ENCODE measurements at places on chromosomes 3 and 15.

GRCh38 chr15:99738021-99738847 lies 5.0 kb upstream of the LYSMD4 start:
- no peak for DNase-seq

DNA sequence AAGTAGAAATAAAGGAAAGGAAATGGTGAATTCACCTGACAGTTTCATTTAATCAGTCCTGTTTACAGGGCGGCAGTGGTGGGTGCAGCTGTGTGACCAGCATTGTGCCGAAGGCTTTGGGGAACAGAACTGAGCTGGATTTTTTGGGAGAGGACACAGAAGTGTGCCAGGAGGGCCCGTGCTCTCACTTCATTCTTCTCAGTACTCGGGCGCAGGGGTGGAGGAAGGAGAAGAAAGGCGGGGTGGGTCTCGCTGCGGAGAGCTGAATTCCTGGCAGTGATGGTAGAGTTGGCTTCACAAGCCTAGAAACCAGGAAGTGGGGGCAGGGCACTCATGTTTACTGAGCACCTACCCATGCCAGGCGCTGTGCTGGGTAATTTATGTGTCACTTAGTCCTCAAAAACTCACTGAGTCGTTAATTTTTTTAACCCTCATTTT lies 64.6 kb downstream of the CRTC3 start:
- no peak for DNase-seq

- no peak for DNase-seq
Measured at GRCh38 chr3:64141476-64141875, 83.8 kb downstream of the PRICKLE2 start.

- DNase-seq = no peak
Measured at GRCh38 chr3:187994221-187995042, 159.5 kb upstream of the LPP start.

DNA sequence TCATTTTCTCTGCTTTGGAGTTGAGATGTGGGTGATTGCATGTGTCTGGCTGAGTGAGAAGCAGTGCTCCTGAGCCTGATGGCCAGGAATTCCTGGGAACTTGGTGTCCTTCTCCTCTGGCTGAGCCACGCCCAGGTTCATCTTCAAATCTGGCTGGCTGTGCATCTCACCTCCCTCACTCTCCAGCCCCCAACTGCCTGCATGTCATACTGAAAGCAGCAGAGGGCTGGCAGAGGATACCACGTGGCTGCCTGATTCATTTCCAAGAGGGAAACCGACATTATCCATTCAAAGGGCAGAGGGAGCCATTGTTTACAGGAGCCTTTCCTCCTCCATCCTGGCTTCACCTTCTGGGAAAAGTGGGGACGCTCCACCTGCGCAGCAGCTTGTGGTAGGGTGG lies 57.4 kb downstream of the ABHD5 start:
- DNase-seq = no peak

DNA sequence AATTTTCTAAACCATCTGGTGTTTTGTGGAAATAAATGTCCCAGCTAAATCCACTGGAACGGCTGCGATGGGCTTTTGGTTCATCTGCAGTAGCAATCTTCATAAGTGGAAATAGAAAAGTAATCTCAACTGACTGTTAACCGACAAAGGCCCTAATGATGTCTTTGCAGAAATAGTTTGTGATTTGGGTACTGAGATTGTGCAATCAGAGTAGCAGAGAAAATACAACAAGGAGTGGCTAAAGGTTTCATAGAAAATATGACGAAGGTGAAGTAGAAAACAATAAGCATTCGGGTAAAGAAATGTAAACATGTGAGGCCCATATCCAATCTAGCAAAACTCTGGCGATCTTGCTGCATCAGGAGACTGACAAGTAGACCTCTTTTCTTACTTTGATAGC lies 262.6 kb upstream of the MCTP2 start:
- no peak for DNase-seq

DNA sequence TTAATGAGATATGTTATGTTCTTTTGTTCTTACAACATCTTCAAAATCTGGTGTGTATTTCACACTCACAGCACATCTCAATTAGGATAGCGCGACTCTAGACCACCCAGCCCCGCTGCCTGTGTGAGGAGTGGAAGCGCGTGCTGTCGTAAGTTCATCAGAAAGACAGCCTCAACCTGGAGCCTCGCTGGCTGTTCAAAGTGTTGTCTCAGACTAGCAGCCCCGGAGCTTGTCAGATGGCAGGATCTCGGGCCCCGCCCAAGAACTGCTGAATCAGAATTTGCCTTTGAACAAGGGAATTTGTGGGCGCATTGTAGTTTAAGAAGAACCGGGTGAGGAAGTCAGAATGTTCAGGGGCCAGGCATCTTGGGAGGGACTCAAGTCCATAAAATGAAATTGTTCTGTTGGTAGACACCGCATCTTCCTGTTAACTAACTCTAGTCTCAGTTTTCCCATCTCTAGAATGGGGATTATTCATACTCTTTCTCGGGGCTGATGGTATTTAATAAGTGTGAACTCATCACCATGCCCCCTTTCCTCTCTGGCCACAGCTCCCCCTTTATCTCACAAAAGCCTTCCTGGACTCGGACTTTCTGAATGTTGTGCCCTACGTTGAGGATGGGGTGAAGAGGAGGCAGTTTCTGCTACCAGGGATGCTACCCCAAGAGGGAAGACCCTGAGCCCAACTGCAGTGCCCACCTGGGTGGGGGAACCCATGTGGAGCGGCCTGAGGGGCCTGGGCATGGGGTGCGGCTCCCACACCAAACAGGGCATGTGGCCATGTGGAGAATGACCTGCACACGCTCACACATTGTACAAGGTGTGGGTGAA lies 40.4 kb downstream of the BHLHE40 start:
- DNase-seq = no peak

DNA sequence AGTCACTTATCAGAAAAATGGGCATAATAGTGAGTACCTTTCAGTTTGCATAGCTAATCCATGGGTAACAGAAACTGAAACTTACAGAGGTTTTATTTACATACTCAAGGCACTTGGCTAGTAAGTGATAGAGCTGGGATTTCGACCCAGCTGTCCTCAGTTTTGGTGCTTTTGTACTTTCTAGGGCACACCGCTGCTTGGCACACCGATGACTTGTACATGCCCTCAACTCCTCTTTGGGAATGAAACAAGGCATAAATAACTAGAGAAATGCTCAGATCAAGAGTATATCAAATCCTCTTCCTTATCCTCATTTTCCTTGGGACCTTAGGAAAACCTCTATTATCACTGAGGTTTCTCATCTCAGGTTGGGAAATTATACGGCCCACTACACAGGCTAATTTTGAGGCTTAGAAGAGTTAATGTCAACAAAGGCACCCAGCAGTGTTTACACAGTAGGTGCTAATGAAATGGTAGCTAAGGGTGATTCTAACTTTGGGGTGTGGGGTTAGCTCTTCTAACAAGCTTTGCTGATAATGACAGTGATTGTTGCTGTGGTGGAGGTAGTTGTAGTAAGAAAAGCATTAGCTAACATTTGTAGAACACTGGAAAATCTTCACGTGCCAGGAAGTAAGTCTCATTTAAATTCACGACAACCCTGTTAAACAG lies 20.3 kb upstream of the DGKG start:
- no peak for DNase-seq

DNA sequence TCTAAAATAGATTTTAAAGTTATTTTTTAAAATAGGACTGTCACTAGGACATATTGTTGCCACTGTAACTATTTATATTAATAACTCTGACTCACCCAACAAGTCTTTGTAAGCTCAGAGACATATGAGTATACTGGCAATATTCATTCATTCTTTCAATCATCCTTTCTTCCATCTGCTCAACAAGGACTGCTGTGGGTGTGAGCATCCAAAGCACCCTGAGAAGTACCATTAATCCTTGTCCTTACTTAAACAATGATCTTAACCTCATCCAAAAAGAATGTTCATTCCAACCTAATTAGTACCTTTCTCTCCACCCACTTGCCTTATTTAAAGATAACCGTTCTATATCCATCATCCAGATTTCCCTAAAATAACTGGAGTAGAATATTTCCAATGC lies 94.2 kb upstream of the PPP2R3A start:
- DNase-seq = no peak

DNA sequence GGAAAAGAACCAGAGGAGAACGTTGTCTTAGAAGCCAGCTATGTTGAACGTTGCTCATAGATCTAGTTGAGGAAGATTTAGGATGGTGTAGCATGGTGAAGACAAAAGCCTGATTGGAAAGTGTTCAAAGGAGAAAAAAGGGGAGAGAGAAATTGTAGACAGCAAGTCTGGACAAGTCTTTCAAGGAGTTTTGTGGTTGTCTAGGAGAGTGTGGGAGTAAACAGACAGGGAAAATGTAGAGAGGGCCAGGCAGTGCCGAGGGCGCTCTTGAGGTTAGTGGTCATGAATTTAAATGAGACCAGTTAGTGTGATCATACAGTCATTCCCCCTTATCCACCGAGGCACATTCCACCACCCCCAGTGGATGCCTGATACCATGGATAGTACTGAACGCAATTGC lies 167.5 kb upstream of the IL12A start:
- DNase-seq = no peak

DNA sequence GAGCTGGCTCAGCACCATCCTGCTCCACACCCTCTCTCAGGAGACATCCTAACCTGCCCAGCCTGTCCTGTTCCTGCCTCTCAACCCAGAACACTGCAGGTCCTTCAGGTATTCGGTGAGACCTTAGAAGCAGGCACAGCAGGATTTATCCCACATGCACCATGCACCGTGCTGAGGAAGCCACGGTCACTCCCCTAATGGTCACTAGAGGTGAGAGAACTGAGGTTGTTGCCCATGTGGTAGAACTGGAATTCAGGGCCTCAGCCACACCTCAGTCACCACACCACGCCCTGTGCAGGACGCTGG lies 36.9 kb downstream of the APBA2 start:
- no peak for DNase-seq

- DNase-seq = no peak
Measured at GRCh38 chr3:189982321-189982945, 138.3 kb downstream of the P3H2 start.

- DNase-seq = no peak
Measured at GRCh38 chr3:182309120-182309519, 484.2 kb upstream of the ATP11B start.

GRCh38 chr15:76006136-76006778 lies 6.0 kb downstream of the NRG4 start:
- no peak for DNase-seq

Measured in iPS DF 19.7 (cell line).